Renal cortex interstitium (tissue), 15 donors: ENCODE measurements at places on chromosomes 4 and X.

DNA sequence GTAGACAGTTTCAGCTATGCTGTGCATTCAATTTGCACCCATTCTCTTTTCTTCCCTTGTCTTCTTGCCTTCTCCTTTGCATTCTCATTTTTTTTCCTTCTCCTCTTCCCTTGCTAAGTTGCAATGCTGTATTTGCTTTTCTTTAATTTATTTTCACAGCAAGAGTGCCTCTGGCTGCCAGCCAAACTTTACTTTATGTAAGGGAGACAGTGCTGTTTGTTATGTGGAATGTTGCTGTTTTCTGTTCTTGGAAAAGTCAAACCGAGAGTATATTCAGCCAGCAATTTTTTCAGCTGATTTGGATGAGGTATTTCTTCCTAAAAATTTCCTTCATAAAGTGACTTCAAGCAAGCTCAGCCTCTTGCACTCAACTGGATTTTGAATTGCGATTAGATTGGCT lies 1293.4 kb downstream of the ARAP2 start:
- peak; percentile 13 for DNase-seq

DNA sequence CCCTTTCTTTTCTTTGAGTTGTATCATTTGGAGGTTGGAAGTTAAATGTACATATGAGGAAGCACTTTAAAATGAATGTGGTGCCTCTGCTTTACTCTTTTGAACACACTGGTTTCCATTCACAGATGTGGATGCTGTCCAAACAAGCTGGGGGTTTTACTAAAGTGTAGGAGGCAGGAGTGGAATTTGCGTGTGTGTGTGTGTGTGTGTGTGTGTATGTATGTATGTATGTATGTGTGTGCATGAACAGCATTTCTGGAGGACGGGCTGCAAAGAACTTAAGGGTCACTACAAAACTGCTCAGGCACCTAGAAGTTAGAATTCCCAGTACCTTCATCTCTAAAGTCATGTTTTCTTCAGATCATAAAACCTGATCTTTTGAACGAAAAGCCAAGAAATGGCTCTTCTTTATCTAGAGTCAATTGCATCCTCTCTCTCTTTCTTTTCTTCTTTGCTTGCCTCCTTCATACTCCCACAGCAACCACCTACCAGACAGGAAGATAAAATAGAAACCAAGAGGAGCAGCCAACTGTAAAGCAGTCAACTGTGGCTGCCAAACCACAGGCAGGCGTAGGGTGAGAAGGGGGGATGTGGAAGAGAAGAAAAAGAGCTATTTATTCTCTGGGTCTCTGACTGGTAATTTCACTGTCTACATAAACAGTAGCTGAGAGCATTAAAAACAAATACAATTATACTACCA lies 177.0 kb upstream of the RASGEF1B start:
- DNase-seq, result no peak

- no peak for DNase-seq
Measured at GRCh38 chrX:119423631-119424030, 24.5 kb downstream of the SLC25A43 start.

- DNase-seq, result no peak
Measured at GRCh38 chr4:93788712-93789111, 39.8 kb upstream of the ATOH1 start.

DNA sequence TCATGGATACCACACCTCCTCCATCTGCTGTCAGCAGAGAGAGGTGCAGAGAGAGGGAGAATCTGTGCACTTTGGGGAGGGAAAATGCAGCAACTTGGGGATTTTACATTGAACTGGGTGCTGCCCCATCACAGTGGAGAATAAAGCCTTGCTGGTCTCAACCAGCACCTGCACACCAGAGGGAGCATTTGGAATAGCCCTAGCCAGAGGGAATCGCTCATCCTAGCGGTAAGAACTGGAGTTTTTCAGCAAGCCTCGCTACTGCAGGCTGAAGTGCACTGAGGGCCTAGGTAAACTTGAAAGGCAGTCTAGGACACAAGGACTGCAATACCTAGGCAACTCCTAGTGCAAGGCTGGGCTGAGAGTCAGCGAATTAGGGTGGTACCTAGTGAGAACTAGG lies 148.7 kb downstream of the KDR start:
- no peak for DNase-seq

DNA sequence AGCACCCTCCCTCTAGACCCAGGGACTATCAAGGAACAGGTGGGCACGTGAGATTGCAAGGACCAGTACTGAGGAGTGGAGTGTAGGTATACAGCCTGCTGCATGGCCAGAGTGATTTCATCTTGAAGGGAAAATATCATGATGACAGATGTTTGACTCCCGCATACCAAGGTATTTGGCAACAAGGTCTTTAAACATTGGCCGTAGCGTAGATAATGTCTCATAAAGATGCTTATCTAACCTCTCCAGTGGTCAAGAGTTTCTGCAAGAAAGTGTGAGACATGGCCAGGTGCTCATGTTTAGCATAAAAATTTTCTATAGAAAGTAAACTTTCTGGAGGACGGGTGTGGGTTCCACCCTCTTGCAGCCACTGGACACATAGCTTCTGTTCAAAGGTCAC lies 18.7 kb upstream of the ZNF630 start:
- no peak for DNase-seq

DNA sequence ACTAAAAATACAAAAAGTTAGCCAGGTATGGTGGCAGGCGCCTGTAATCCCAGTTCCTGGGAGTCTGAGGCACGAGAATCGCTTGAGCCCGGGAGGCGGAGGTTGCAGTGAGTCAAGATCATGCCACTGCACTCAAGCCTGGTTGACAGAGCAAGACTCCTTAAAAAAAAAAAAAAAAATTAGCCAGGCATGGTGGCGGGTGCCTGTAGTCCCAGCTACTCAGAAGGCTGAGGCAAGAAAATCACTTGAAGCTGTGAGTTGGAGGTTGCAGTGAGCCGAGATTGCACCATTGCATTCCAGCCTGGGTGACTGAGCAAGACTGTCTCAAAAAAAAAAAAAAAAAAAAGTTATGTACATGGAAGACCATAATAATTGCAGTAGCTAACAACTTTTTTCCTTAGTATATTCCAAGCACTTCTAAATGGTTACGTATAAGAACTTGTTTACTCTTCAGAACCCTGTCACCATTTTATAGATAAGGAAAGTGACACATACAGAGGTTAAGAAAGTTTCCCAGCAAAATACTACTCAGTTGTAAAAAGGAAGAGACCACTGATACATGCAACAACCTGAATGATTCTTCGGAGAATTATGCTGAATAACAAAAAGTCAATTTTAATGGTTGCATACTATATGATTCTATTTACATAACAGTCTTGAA lies 24.5 kb downstream of the RUFY3 start:
- DNase-seq, result no peak

- no peak for DNase-seq
Measured at GRCh38 chr4:3361896-3362295, 69.1 kb downstream of the RGS12 start.

GRCh38 chrX:33686105-33686504 lies 446.0 kb downstream of the FAM47A start:
- DNase-seq, result no peak

DNA sequence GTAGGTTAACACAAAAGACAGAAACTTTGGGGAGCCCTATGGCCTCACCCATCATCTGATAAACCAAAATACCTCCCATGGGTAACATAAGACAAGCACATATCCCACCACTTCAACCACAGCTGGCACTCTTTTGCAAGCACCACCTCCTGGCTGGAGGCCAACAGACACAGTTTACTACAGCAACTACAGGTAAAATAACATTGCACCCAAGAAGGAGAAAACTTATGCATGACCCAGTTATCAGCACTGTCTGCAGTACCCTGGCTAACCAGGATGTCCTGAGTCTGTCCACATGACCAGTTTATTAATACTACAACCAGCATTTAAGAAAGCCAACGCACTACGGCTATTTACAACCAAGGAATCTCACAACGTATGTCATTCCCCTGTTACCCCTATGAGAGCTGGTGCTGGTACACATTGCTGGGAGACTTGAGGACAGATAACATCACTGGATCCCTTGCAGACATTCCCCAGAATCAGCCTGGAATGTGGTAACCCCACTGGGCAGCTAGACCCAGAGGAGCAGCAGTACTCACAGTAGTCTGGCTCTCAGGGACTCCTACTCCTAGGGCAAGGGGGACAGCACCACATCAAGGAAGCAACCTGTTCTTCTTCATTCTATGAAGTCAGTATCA lies 32.0 kb downstream of the ELF2 start:
- DNase-seq, result no peak

DNA sequence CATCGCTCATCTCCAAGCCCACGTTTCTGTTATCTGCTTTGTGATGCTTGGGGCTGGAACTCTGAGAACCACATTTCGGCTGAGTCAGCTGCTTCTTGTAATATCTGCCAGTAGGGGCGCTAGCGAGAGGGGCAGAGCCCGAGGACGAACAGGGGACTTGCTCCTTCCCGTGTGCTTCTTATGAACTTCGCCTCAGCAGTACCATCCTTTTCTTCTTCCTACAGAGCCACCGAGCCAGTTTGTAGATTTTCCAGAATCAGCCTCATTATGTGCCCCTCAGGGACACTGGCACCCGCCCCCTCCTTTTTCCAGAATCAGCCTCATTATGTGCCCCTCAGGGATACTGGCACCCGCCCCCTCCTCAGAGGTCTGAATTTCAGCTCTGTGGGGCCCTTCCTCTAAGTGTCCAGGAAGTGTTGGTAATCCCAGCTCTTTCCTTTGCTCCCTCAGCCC lies 441.7 kb upstream of the RASGEF1B start:
- DNase-seq, result peak; percentile 47

GRCh38 chr4:47814618-47815295 lies 23.1 kb downstream of the CORIN start:
- DNase-seq, result no peak

GRCh38 chr4:10677796-10678497 lies 6.6 kb downstream of the CLNK start:
- no peak for DNase-seq
